Stimulated activated CD4-positive, alpha-beta T cell treated with anti-CD3 and anti-CD28 coated beads, Interleukin-15, amount 100 ng/mL, for 24 hours (primary cell): ENCODE measurements at places on chromosomes 16 and 17.

GRCh38 chr16:75073545-75074303 is 42.9 kb downstream of the LDHD start:
- DNase-seq = no peak

DNA sequence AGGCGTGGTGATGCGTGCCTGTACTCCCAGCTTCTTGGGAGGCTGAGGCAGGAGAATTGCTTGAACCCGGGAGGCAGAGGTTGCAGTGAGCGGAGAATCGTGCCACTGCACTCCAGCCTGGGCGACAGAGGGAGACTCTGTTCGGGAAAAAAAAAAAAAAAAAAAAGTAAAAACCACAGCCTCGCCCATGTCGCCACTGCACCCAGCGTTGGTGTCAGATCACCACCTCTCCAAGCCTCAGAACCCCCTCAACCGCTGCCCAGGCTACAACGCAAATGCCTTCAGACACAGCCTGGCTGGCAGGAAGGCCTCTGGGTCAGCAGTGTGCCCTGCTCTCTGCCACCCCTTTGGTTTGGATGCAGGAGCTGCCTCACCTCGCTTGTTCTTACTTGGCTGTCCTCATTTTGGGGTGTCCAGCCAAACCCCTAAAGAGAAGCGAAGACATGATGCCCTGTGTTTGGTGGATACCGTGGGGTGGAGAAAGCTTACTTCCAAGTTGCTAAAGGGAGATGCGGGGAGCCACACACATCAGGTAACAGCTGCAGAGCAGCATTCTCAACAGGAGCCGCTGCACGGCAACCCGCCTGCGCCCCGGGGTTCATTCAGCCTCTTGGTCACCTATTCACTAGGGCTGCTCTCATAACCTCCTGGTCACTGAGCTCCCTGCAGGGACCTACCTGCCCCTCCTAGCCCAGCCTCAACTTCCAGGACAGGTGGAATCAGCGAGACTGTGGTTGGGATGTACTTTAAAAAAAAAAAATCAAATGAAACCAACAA is 13.0 kb upstream of the CYTH1 start:
- DNase-seq = no peak

DNA sequence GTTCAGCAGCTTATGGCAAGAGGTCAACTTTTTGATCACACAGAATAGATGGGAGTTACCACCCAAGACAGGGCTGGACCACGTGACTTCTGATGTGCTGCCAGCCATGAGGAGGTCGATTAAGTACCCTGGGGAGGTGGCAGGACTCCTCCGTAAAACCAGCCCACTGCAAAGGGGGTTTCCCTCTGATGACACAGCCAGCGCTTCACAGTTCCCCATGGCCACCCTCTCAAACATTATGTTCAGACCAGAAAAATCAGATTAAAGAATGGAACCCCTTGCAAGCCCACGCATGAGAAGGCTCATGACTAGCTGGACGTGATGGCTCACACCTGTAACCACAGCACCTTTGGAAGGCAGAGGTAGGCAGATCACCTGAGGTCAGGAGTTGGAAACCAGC is 222.9 kb downstream of the CPPED1 start:
- no peak for DNase-seq

DNA sequence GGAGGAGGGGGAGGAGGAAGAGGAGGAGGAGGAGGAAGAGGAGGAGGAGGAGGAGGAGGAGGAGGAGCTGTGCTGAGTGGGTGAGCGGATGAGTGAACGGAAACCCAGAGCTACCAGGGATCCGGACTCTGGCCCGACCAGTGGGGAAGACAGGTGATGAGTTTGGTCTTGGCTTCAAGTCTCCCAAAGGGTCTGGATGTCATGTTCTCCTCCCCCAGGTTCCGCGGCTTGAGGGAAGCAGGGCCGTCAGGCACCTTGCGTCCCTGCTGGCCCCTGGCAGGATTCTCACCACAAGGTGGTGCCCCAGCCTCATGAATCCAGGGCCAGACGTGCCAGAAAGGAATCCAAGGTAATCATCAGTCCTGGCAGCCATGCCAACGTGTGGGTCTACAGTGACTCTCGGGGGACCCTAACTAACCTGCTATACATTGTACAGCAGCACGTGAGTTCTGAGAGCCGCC is 13.5 kb upstream of the ABAT start:
- DNase-seq = peak; percentile 70
